Psoas muscle (tissue), 8 donors: ENCODE measurements at places on chromosomes 12 and 14. TPM values are rescaled to one million over a fixed set of nuclear protein-coding genes. Genes with fewer than 3 reads are reported as not detected.
A peak's percentile ranks its signal among the peaks of the same experiment; 100 is the strongest.

DNA sequence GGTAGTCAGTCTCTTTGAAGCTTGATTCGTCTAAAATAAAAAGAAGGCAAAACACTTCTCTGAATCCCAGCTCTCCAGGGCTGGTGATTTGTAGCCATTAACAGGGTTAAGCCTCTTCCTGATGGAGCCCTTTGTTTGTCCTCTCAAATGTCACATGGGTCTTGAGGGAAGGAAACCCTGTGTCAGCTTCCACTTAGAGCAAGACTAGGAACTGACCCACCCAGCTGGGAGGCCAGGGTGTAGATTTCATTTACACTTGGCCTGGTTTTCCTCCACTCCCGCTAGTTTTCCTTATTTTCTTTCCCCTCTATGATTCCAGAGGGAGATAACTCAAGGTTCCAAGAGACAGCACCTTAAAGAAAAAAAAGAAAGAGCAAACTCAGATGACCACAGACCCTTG lies 230.5 kb upstream of the EGLN3 start:
- H3K4me3 ChIP-seq: no peak overlapping the region
- no peaks in the 10 kb centered on the region for H3K36me3 ChIP-seq
- H3K27ac ChIP-seq: no peak overlapping the region
- DNase-seq: no peak

DNA sequence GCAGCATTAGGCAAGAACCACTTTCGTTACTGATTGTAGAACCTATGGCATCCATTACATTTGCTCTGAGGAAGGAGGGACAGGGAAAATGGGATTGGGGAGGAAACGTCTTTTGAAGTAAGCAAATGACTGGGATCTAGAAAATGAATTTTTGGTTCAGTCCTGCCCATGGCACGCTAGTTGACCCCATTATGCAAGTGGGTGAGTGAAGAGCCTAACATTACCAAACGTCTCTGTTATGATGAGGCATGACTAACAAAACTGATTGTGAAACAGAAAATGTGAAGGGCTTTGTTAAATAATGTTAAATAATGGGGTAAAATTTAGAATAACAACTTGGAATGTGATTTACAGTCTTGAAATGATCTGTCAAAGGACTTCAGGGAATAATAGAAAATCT lies 38.9 kb downstream of the CPSF2 start:
- no peaks in the 10 kb centered on the region for H3K27me3 ChIP-seq
- DNase-seq: peak; percentile 19
- no peak overlapping the region for H3K4me3 ChIP-seq
- no peaks in the 10 kb centered on the region for H3K4me1 ChIP-seq

DNA sequence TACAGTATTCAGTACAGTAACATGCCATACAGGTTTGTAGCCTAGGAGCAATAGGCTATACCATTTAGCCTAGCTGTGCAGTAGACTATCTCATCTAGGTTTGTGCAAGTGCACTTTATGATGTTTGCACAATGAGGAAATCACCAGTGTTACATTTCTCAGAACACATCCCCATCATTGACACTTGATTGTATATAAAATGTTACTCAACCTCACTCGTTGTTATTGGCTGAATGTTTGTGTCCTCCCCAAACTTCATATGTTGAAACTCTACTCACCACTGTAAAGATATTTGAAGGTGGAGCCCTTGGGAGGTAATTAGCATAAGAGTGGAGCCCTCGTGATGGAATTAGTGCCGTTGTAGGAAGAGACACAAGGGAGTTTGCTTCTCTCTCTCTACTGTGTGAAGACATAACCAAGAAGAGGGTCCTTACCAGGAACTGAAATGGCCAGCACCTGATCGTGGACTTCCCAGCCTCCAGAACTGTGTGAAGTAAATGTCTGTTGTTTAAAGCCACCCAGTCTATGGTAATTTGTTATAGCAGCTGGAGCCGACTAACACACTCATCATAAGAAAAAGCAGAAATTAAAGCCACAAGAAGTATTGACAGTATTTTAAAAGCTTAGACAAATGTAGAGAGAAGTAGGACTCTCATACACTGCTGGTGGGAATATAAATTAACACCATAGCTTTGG lies 3.2 kb upstream of the MED13L start:
- no peak for DNase-seq
- no peak overlapping the region for H3K27ac ChIP-seq
- H3K4me3 ChIP-seq: no peak overlapping the region
- H3K27me3 ChIP-seq: no peaks in the 10 kb centered on the region
- no peaks in the 10 kb centered on the region for H3K36me3 ChIP-seq

GRCh38 chr12:4134448-4135263 lies 138.9 kb upstream of the CCND2 start:
- no peaks in the 10 kb centered on the region for H3K27me3 ChIP-seq
- H3K36me3 ChIP-seq: no peaks in the 10 kb centered on the region
- DNase-seq: no peak
- no peak overlapping the region for H3K4me3 ChIP-seq
- no peaks in the 10 kb centered on the region for H3K4me1 ChIP-seq

KLRC4 gene
- polyA plus RNA-seq: 0.23 TPM

DNA sequence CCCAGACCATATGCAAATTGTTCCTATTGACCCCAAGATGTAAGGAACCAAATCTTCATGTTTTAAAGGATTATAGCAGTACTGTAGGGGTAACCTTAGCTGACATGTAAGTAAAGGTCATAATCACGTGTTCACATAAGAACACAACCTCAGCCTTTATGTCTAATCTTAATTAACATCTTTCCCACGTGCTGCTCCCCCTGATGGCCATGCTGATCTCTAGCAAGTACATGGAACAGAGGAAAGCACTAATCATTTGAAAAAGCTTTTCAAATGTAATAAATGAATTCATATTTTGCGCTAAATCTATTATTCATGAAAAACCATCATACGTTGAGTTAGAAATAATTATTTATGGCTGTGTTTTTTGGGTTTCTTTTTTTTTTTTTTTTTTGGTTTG lies 30.5 kb upstream of the ITPR2 start:
- H3K27ac ChIP-seq: no peak overlapping the region
- H3K4me3 ChIP-seq: no peak overlapping the region
- no peaks in the 10 kb centered on the region for H3K36me3 ChIP-seq

NRIP2 gene
- 1.0 TPM for polyA plus RNA-seq
